Tibial nerve (tissue), 4 donors: ENCODE measurements at places on chromosomes 2 and 18. TPM values are rescaled to one million over a fixed set of nuclear protein-coding genes. Genes with fewer than 3 reads are reported as not detected.

The PARD6G gene
- total RNA-seq = 10.7 TPM

DNA sequence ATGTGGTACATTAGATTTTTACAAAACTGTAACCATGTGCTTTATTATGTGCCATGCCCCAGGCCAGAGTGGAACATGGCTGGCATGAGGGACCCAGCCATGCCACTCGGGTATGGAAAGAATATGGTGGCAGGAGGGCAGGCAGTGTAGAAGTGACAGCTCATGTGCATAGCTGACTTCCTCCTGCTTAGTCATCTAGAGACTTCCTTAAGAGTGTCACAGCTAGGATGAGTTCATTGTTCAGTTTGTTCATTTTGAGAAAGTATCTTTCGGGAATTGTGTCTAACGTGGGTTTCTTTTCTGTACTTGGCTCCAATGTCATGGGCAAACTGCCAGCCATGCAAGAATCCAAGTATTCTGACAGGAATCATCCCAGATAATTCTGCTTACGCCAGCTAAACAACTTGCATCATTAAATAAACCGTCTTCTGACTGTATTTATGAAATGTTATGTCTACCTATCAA, 94.3 kb upstream of the ITGB6 start:
- no peaks in the 10 kb centered on the region for H3K27me3 ChIP-seq
- no peak overlapping the region for H3K4me3 ChIP-seq
- H3K27ac ChIP-seq = peak overlapping the region; percentile 40
- peak; percentile 50 for DNase-seq

GRCh38 chr2:104826016-104826415, 27.9 kb upstream of the POU3F3 start:
- H3K27ac ChIP-seq = no peak overlapping the region
- DNase-seq = no peak
- H3K36me3 ChIP-seq = no peaks in the 10 kb centered on the region
- H3K4me3 ChIP-seq = no peak overlapping the region

The RND3 gene
- total RNA-seq = 21.8 TPM

The ERLEC1 gene
- total RNA-seq = 101 TPM

The PDE1A gene
- total RNA-seq = 21.6 TPM

The MAP3K19 gene
- not detected for total RNA-seq

GRCh38 chr18:37272226-37272625, 293.4 kb downstream of the CELF4 start:
- H3K27ac ChIP-seq = no peak overlapping the region
- H3K36me3 ChIP-seq = no peaks in the 10 kb centered on the region
- no peak overlapping the region for H3K4me3 ChIP-seq

- H3K4me1 ChIP-seq = no peaks in the 10 kb centered on the region
- H3K27me3 ChIP-seq = no peaks in the 10 kb centered on the region
- no peaks in the 10 kb centered on the region for H3K36me3 ChIP-seq
Observed at GRCh38 chr2:98091738-98092137, 4.8 kb downstream of the VWA3B start.

GRCh38 chr2:8334866-8335325, 347.0 kb upstream of the ID2 start:
- no peak overlapping the region for H3K27ac ChIP-seq
- peaks cover 4% of the 10 kb centered on the region for H3K4me1 ChIP-seq
- H3K36me3 ChIP-seq = no peaks in the 10 kb centered on the region
- no peak for DNase-seq
- H3K27me3 ChIP-seq = no peaks in the 10 kb centered on the region
- H3K4me3 ChIP-seq = no peak overlapping the region

The TSPYL6 gene
- total RNA-seq = not detected

The NT5C1B gene
- total RNA-seq = not detected

- peaks cover 35% of the 10 kb centered on the region for H3K4me1 ChIP-seq
- H3K27me3 ChIP-seq = no peaks in the 10 kb centered on the region
- no peak overlapping the region for H3K4me3 ChIP-seq
- H3K36me3 ChIP-seq = no peaks in the 10 kb centered on the region
Observed at GRCh38 chr18:3055186-3055728, 42.3 kb upstream of the LPIN2 start.

DNA sequence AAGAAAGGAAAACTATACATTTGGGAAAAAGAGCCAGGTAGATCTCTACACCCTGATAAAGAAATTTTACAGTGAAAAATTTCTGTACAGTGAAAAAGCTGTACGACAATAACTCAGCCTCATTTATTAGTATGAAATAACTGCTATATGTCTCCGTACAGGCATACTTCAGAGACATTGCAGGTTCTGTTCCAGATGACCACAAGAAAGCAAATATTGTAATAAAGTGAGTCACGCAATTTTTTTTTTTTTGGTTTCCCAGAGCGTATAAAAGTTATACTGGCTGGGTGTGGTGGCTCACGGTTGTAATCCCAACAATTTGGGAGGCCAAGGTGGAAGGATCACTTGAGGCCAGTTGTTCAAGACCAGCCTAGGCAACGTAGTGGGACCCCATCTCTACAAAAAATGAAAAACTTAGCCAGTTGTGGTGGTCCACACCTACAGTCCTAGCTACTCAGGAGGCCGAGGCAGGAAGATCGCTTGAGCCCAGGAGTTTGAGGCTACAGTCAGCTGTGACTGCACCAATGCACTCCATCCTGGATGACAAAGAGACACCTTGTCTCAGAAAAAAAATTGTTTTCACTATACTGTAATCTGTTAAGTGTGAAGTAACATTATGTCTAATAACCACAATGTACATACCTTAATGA, 28.2 kb upstream of the AMMECR1L start:
- H3K27ac ChIP-seq = no peak overlapping the region
- no peaks in the 10 kb centered on the region for H3K4me1 ChIP-seq
- H3K27me3 ChIP-seq = no peaks in the 10 kb centered on the region
- no peak for DNase-seq

GRCh38 chr18:47404845-47405244, 153.4 kb upstream of the SKOR2 start:
- H3K4me3 ChIP-seq = no peak overlapping the region
- no peaks in the 10 kb centered on the region for H3K4me1 ChIP-seq
- H3K27ac ChIP-seq = no peak overlapping the region

GRCh38 chr2:75007061-75007460, 48.6 kb downstream of the POLE4 start:
- H3K4me1 ChIP-seq = no peaks in the 10 kb centered on the region
- H3K27me3 ChIP-seq = no peaks in the 10 kb centered on the region
- H3K27ac ChIP-seq = no peak overlapping the region
- no peaks in the 10 kb centered on the region for H3K36me3 ChIP-seq

DNA sequence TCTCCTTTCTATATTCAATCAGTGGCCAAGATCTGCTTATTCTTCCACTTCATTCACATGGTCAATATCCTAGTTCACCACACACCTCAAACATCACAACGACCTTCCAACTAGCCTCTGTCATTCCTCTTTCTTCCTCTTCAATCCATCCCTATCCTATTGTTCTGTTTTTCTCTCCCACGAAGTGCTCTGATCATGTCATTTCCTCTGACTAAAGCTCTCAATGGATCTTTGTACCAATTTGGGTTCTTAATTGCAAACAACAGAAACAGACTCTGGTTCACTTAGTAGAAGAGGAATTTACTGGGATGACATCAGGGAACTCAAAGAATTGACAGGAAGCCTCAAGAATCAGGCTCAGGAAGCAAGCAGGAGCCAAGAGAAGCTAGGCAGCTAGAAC, 23.5 kb downstream of the WNT10A start:
- peaks cover 7% of the 10 kb centered on the region for H3K4me1 ChIP-seq
- no peak overlapping the region for H3K4me3 ChIP-seq
- no peaks in the 10 kb centered on the region for H3K27me3 ChIP-seq
- DNase-seq = no peak
- no peaks in the 10 kb centered on the region for H3K36me3 ChIP-seq
- H3K27ac ChIP-seq = no peak overlapping the region

The ABCG5 gene
- total RNA-seq = not detected

DNA sequence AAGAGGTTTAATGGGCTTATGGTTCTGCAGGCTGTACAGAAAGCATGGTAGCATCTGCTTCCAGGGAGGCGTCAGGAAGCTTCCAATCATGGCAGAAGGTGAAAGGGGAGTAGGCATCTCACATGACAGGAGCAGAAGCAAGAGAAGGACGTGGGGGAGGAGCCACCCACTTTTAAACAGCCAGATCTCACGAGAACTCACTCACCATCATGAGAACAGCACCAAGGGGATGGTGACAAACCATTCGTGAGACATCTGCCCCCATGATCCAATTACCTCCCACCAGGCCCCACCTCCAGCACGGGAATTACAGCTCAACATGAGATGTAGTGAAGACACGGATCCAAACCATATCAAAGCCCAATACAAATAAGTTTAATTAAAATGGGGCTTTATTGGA, 113.8 kb downstream of the ATL2 start:
- no peaks in the 10 kb centered on the region for H3K27me3 ChIP-seq
- H3K4me3 ChIP-seq = no peak overlapping the region
- no peaks in the 10 kb centered on the region for H3K36me3 ChIP-seq
- no peak for DNase-seq

DNA sequence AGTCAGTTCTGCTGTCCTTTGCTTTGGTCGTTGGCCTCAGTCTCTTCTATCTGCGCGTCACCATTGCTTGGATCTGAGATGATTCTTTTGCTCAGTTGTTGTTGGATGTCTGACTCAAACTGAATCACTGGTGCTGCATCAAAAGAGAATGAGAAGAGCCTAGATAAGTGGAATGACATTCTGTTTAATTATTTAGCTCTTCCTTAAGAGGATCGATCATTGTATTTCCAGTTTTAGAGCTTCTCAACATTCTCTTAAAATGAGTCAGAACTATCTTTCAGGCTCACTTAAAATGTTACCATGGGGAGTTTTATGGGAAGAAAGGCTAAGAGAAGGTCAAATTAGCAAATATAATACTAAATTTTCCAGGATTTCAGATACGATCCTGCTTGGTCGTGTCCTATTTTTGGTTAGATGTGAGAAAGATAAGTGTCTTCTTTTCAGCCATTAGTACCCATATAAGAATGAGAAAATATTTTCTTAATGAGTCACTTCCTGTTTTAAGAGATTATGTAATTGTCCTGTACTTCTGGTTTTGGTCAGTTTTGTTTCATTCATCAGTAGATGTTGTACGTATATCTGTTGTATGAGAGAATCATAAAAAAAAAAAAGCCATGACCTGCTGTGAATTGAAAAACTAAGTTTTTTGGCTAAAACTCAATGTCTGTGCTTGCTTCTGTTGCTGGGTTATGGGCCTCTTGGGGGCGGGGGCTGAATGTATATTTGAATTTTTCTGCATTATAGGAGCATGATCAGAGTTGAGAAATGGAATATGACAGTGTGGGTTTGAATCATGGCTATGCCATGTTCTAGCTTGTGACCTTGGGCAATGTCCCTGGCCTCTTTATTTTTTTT, 31.6 kb upstream of the CASP10 start:
- H3K27ac ChIP-seq = peak overlapping the region; percentile 72
- peaks cover 12% of the 10 kb centered on the region for H3K36me3 ChIP-seq
- peaks cover 15% of the 10 kb centered on the region for H3K4me1 ChIP-seq

The XDH gene
- total RNA-seq = under 0.01 TPM

DNA sequence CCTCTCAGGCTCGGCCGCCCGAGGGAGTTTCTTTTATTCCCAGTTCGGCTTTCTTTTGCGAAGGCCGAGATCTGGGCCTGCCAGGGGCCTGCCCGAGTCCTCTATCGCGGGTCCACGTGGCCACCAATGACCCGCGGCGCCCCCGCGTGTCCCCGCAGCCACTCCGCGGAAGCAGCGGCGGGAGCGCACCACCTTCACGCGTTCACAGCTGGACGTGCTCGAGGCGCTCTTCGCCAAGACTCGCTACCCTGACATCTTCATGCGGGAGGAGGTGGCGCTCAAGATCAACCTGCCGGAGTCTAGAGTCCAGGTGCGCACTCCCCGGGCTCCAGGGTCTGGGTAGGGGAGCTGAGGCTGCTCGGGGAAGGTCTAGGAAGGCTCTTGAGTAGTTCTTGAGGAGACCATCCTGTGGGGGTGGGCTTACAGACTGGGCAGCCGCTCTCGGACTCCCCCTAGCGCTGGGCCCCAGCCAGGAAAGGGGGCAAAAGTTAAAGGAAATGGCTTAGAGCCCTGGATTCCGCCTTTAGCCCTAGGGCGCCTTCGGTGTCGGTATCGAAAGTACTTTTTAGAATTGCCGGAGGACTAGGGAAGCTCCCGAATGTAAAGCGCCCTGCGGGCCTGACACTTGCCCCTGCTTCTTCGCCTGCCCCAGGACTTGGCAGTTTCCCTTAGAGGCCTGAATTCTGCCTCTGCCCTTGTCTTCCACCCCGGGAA, 3.4 kb downstream of the OTX1 start:
- peaks cover 96% of the 10 kb centered on the region for H3K27me3 ChIP-seq
- H3K4me1 ChIP-seq = peaks cover 49% of the 10 kb centered on the region
- no peak for DNase-seq
- H3K27ac ChIP-seq = no peak overlapping the region
- peak overlapping the region; percentile 33 for H3K4me3 ChIP-seq
- H3K36me3 ChIP-seq = no peaks in the 10 kb centered on the region

DNA sequence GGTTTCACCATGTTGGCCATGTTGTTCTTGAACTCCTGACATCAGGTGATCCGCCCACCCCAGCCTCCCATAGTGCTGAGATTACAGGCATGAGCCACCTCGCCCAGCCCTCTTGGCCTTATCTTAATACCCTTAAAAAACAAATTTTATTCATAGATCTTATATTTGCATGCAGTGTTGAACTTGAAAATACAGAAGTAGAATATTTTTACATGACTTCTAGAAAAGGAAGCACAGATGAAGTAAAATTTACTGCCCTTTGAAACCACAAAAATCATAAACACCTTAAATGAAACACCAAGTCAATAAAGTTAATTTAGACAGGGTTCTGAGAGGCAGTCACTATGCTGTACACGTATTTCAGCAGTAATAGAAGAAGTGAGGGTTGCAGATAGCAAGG, 145.7 kb downstream of the CERS6 start:
- DNase-seq = no peak
- H3K27me3 ChIP-seq = no peaks in the 10 kb centered on the region
- H3K4me3 ChIP-seq = no peak overlapping the region
- H3K4me1 ChIP-seq = no peaks in the 10 kb centered on the region
- H3K36me3 ChIP-seq = no peaks in the 10 kb centered on the region
- no peak overlapping the region for H3K27ac ChIP-seq

DNA sequence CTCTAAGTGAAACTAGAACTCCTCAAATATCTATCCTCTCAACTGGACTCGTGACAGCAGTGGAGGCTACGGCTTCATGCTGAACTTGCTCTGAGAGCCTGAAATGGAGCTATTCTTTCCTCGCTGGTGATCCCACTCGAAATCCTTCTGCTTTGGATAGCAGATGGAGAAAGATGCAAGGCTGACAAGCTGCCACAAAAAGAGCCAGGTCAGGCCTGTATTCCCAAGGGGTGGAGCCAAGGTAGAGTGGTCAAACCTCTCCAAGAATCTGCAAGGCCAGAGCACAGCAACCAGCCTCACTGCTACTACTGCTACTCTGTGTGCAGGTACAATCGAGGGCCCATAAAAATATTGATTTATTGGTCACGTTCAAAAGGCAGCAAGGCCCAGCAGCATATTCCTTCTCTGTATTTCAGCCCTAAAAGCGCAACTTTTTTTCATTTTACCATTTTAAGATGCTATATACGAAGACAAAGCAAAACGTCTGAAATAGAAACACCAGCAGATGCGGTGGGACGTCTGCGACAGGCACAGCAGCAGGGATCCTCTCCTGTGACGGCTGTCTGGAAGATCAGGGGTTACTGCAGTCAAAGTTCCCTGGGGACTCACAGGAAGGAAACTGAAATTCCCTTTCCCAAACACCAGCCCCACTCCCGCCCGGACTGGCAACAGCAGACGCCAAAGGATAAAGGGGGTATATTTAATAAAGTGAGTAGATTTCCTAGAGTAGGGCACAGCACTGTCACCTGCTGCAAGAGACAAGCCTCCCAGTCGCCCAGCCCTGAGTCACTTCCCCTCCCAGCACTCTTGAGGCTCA, 2.4 kb downstream of the SPRED2 start:
- no peak for DNase-seq
- H3K27me3 ChIP-seq = no peaks in the 10 kb centered on the region
- H3K27ac ChIP-seq = peak overlapping the region; percentile 97
- peaks cover 10% of the 10 kb centered on the region for H3K4me1 ChIP-seq
- peak overlapping the region; percentile 79 for H3K4me3 ChIP-seq

- H3K27ac ChIP-seq = no peak overlapping the region
- H3K4me1 ChIP-seq = no peaks in the 10 kb centered on the region
- H3K27me3 ChIP-seq = no peaks in the 10 kb centered on the region
- no peak overlapping the region for H3K4me3 ChIP-seq
Observed at GRCh38 chr2:162591403-162592083, 247.0 kb downstream of the KCNH7 start.
